ENCODE measurements at places on chromosomes 7 and 10. TPM values are rescaled to one million over a fixed set of nuclear protein-coding genes. Genes with fewer than 3 reads are reported as not detected.

- no peak for DNase-seq
Observed at GRCh38 chr7:96685755-96686154, 23.9 kb downstream of the SEM1 start.

DNA sequence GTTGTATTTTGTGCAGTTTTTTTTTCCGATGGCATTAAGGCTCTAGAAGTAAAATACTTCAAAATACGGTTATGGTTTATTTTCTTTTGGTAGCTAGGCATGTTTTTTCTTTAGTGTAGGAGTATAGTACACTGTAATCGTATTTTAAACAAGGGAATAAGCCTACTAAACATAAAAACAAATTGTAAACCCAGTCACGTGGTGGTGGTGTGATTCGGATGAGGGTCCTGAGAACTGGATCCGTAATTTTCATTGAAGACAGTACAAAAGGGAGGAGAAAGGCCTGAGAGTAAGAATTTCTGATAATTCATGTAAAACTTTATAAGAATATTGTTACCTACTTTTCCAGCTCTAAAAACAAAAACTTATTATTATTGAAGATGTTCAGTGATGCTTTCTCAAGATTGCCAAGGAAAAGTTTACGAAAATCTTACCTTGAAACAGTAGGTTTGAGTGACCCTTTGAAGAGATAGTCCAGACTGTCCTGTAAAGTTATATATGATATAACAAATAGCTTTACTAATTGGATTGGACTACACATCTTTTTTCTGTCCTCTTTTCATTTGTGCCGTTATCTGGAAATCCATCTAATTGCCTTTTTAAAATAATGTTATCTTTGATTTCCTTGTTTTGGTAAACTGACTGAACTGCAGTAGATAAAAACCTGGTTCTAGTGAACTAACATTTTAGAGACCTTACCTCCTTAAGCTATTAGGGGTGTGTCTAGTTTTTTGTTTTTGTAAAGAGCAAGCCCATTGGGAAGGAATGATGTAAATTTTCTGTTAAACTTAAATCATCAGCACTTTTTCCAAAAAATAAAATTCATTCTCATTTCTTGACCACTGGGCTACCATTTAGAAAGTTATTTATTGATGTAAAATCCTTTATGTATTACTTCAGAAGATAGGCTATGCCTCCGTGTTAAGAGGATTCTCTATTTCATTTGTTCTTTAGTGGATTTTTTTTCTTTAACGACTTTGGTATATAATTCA, 1.0 kb upstream of the PBLD start:
- DNase-seq = no peak

DNA sequence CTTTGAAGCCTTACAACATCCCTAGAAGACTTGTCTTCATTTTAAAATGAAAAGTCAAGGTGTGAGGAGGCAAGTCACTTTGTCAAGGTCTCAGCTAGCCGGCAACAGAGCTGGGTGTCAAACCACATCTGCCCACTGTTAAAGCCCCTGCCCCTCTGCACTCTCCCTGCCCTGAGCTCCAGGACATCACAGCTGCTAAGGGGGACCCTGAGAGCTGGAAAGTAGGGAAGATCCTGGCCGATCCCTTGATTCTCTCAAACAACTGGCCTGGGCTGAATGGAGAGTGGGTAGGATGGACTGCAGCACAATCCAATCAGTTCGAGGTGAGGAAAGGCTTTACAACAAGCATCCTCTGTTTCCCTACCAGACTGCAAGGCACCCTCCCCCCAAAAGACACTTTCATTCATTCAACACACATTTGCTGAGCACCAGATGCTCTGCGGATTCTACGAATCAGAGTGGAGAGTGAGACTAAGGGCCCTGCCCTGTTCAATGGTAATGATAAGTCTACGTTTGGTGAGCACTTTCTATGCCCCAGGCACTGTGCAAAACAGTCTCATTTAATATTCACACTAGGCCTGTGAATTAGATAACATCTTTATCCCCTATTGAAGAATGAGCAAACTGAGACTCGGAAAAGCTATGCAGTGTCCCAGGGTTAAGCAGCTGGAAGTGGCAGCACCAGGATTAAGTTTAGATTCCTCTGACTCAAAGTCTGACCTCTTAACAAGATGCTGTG, 148.1 kb downstream of the HERPUD2 start:
- DNase-seq = no peak

- DNase-seq = no peak
Observed at GRCh38 chr10:114932945-114933344, 5.0 kb upstream of the TRUB1 start.

DNA sequence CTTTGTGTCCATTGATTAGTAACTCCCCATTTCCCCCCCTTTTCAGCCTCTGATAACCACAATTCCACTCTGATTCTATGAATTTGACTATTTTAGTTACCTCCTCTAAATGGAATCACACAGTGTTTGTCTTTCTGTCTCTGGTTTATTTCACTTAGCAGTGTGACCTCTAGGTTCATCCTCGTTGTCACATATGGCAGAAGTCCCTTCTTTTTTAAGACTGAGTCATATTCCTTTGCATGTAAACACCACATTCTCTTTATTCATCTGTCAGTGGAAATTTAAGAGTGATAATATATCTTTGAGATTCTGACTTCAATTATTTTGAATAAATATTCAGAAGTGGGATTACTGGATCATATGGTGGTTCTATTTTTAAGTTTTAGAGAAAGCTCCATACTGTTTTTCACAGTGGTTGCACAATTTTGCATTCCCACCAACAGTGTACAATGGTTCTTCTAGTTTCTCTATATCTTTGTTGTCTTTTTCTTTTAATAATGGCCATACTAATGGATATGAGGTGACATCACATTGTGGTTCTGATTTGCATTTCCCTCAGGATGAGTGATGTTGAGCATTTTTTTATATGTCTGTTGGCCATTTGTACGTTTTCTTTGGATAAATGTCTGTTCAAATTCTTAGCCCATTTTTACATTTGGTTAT, 126.1 kb upstream of the GRB10 start:
- DNase-seq = no peak

GRCh38 chr7:157523371-157523765, 186.6 kb downstream of the DNAJB6 start:
- DNase-seq = no peak

- DNase-seq = no peak
Observed at GRCh38 chr10:48511875-48512231, 93.0 kb downstream of the ARHGAP22 start.

The LIPK gene
- not detected for polyA plus RNA-seq

Measured in foreskin keratinocyte (primary cell).